Brain pericyte (primary cell): ENCODE measurements at places on chromosomes 5 and 9.

DNA sequence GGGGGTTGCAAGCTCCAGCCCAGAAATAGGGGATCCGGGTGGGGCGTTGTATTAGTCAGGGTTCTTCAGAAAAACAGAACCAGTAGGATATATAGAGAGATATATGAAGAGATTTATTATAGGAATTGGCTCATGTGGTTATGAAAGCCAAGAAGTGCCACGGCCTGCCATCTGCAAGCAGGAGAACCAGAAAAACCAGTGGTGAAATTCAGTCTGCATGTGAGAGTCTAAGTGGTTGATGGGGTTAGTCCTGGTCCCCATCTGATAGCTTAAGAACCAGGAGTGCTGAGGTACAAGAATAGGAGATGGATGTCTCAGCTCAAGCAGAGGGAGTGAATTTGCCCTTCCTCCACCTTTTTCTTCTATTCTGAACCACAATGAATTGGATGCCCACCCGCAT, 123.4 kb upstream of the APC start:
- no peak for DNase-seq

- DNase-seq: no peak
These were observed 166.0 kb downstream of the HMHB1 start for GRCh38 chr5:143977891-143978461.

- DNase-seq: no peak
These were observed 17.0 kb downstream of the COL23A1 start for GRCh38 chr5:178573216-178573615.

- DNase-seq: peak; percentile 93
These were observed 29.0 kb downstream of the PTGES2 start for GRCh38 chr9:128098297-128099230.

DNA sequence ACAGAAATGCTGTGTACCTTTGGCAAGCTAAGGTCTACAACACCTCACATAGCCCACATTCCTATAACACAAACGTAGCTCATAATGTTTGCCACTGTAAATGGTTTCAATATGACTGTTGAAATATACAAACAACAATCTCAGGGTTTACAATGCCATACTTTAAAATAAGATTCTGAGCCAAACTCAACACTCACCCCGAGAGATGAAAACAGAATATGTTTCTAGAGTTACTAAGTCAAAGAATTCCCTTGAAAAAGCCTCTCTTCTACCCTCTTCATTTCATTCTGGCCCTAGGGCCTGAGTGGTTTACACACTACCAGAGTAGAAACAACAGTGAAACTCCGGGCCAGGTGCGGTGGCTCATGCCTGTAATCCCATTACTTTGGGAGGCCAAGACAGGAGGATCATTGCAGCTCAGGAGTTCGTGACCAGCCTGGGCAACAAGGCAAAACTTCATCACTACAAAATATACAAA, 72.6 kb downstream of the MYO10 start:
- peak; percentile 65 for DNase-seq

DNA sequence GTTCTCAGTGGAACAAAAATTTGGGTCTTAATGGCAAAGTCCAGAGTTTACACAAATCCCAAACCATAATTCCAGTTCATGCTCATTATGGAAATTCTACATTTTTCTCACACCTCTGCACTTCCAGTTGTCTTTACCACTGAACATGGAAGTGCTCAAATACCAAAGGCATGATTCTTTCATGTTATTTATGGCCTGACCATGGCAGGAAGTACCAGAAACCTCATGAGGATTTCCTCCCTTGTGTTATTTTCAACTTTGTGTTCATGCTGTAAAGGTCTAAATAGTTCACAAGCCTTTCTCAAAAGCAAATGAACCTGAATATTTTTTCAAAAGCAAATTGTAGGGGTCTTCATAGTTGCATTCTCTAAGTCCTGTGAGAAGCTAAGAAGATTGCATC, 82.0 kb upstream of the ITGA1 start:
- DNase-seq: no peak

DNA sequence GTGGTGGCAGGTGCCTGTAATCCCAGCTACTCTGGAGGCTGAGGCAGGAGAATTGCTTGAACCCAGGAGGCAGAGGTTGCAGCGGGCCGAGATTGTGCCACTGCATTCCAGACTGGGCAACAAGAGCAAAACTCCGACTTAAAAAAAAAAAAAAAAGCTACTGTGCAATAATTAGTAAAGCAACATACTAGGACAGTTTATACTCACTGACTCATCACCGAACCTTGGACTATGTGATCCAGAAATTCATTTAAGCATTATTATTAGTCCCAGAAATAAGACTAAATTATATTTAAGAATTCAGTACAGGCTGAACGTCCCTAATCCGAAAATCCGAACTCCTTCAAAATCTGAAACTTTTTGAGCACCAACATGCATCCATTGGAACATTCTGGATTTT, 37.8 kb downstream of the GOLPH3 start:
- DNase-seq: no peak

DNA sequence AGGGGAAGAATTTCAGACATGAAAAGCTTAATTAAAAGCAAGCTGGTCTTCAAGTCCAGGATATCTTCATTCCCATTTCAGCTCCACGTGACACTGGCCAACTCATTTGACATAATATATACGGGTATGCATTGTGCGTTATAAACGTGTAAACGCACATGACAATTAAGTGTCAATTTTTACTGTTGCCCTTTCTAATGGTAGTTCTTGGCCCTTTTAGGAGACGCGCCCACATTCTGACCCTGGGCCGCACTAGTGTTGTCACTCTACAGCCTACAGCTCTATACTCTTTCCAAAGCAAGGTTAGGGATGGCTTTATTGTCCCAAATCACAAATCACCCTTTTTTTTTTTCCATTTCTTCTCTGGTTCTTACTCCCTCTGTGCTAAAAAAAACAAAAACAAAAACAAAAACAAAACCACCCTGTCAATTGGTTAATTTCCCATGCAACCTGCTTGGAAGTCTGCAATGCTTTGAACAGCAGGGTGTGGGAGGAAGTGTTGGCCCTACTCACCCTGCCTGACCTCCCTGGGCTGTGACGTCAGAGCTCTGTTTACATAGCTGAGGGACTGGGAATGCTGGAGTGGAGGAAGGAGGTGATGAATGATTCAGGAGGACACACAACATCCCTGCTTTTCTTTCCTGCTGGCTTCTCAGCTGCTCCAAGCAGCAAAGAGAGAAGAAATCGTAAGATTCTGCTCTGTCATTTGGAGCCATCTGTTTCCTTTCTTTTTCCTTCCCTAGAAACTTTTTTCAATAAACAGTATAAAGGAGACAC, 19.3 kb downstream of the RFK start:
- peak; percentile 83 for DNase-seq

DNA sequence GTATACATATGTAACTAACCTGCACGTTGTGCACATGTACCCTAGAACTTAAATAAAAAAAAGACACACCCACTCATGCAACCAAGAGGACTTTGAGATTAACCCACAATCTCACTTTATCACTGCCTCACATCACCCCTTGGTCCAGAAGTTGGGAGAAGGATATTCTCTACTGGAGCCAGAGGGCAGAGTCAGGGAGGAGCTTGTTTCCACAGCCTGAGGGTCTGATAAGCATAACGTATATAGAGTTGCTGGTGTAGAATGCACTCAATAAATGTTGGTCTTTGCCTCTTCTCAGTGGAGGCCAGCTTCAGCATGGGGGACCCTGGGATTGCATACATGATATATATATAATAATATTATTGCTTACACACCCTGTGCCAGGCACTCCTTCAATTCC, 10.1 kb downstream of the KCNV2 start:
- no peak for DNase-seq

- no peak for DNase-seq
These were observed 176.4 kb downstream of the KIF4B start for GRCh38 chr5:155189981-155190380.

- no peak for DNase-seq
These were observed 6.5 kb downstream of the GAS1 start for GRCh38 chr9:86940774-86941173.

GRCh38 chr5:72018143-72018803, 89.0 kb upstream of the MAP1B start:
- DNase-seq: no peak

- no peak for DNase-seq
These were observed 131.1 kb upstream of the ACTBL2 start for GRCh38 chr5:57613741-57614140.

GRCh38 chr9:109699019-109699418, 81.0 kb upstream of the PALM2AKAP2 start:
- no peak for DNase-seq
